Activated effector memory CD4-positive, alpha-beta T cell treated with anti-CD3 and anti-CD28 coated beads, Interleukin-2, amount 50 U/mL, for 16 hours (primary cell): ENCODE measurements at places on chromosomes 13 and 19.

- peak; percentile 67 for DNase-seq
Observed at GRCh38 chr13:19984430-19985218, 26.1 kb downstream of the ZMYM2 start.

GRCh38 chr13:73596382-73596781 is 537.6 kb downstream of the KLF5 start:
- DNase-seq = no peak

DNA sequence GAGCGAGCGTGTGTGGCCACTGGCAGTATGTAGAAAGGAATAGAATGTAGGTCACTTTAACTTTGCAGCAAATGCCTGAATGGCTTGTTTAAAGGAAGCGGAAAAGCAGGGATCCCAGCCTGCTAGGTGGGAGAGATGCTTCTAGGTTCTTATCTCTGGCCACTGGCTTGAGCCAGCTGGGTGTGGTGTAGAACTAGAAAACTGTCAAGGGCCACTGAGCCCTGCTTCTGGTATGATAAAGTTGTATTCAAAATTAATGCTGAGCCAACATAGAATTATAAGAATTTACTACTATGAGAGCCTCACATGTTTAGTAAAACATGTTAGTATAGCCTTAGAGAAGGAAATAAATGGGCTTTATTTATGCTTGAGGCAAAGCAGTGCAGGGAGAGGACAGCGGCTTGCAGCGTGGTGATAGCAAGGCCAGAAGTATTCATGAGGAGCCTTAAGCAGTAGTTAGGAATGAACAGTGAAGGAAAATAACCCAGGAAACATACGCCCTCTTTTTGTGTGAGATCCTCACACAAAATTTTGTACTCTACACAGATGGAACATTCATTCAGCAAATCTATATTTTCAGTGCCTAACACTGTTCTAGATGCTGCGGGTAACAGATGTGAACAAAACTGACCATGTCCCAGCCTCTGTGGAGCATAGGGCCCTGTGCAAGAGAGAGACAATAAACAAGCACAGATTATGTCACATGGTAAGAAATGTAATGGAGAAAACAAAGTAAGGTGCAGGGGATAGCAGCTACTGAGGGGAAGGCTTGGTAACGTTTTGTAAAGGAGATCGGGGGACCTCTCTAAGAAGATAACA is 863.2 kb downstream of the DIAPH3 start:
- DNase-seq = no peak

- DNase-seq = peak; percentile 66
Observed at GRCh38 chr19:7326105-7326877, 22.4 kb upstream of the ARHGEF18 start.

- DNase-seq = no peak
Observed at GRCh38 chr13:23321535-23322241, 111.8 kb downstream of the SACS start.

- no peak for DNase-seq
Observed at GRCh38 chr19:3958836-3959765, 11.8 kb downstream of the DAPK3 start.

DNA sequence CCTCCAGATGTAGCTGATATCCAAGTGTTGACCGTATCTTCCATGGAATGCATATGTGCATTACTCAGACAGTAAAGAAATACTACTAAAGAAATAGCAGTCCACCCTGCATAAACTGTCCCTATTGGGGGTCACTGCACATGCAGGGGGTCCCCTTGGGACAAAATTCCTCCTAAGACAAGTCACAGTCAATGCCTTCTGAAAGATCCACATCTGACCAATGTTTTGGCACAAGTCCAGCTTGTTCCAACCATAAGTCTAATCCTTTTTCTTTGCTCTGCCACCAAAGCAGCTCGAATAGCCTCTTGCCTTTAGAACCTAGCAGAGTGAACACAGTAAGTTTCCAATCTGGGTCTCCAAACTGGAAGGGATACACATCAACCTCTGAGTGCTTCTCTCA is 87.9 kb downstream of the DIAPH3 start:
- DNase-seq = no peak

DNA sequence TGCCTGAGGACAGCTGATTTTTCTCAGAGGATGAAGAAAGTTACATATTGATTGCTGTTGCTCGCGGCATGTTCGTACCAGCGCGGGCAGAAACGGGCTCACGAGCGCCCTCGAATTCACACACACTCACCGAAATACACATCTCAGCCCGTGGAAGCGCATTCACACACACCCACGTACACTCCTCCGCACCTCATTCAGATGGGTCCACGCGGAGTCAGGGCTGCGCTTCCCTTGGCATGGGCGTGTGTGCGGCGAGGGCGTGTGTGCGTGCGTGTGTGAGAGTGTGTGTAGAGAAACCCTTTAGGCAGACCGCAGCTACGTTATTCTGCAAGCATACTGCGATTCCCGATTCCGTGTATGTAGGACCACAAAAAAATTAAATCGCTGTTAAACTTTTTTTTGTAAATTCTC is 2.1 kb upstream of the PCDH17 start:
- DNase-seq = peak; percentile 61
